Stimulated activated CD8-positive, alpha-beta memory T cell treated with anti-CD3 and anti-CD28 coated beads, Interleukin-4, amount 100 ng/mL, for 1 hour (primary cell): ENCODE measurements at places on chromosomes 12 and 14.

DNA sequence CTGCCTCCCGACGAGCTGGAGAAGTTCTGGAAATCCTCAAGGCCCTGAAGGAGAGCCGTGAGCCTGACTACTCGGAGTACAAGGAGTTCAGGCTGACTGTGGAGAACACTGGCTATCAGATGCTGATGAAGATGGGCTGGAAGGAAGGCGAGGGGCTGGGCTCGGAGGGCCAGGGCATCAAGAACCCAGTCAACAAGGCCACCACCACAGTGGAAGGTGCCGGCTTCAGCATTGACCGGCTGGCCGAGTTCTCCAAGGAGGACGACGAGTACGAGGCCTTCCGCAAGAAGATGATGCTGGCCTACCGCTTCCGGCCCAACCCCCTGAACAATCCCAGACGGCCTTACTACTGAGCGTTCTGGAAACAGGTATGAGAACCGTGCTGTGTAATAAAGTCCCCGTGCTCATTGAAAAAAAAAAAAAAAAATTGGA is 366.1 kb upstream of the ATXN7L3B start:
- DNase-seq: no peak

- DNase-seq: no peak
Observed at GRCh38 chr14:58607131-58607951, 30.4 kb upstream of the DACT1 start.

- no peak for DNase-seq
Observed at GRCh38 chr12:16789204-16789790, 183.3 kb upstream of the LMO3 start.

- DNase-seq: no peak
Observed at GRCh38 chr12:10395390-10395998, 5.7 kb upstream of the KLRK1 start.

- no peak for DNase-seq
Observed at GRCh38 chr12:27048822-27049752, 26.7 kb downstream of the MED21 start.

GRCh38 chr12:20174528-20175175 is 193.7 kb upstream of the PDE3A start:
- no peak for DNase-seq

DNA sequence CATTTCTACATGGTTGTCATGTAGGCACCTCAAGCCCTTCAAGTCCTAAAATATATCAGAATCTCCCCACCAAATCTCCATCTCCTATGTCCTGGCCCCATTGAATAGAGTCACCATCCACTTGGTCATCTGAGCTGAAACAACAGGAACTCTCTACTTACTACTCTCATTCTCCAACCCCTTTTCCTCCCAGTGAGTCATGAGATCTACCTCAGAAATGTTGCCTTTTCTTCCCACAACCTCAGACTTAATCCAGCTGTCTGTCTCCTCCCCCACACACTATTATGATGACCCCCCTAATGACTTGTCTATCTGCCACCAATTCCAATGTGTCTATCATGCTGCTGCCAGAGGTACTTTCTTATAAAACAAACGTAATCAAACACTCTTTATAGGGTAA is 72.3 kb upstream of the TMEM263 start:
- DNase-seq: no peak

DNA sequence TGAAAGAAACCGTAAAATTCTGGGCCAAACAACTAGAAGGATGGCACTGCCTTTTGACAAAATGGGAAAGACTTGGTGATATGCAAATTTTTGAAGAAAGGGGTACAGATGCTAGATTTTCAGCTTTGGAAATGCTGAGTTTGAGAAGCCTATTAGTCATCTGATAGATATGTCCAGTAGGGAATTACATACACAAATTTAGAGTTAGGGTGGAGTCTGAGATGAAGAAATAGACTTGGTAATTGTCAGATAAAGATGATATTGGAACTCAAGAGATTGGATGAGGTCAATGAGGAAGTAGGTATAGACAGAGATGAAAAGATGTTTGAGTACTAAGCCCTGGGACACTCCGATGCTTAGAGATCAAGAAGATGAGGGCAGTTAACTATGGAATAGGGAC is 153.1 kb downstream of the GARIN6 start:
- no peak for DNase-seq

GRCh38 chr14:71607056-71607455 is 325.2 kb upstream of the RGS6 start:
- DNase-seq: no peak

DNA sequence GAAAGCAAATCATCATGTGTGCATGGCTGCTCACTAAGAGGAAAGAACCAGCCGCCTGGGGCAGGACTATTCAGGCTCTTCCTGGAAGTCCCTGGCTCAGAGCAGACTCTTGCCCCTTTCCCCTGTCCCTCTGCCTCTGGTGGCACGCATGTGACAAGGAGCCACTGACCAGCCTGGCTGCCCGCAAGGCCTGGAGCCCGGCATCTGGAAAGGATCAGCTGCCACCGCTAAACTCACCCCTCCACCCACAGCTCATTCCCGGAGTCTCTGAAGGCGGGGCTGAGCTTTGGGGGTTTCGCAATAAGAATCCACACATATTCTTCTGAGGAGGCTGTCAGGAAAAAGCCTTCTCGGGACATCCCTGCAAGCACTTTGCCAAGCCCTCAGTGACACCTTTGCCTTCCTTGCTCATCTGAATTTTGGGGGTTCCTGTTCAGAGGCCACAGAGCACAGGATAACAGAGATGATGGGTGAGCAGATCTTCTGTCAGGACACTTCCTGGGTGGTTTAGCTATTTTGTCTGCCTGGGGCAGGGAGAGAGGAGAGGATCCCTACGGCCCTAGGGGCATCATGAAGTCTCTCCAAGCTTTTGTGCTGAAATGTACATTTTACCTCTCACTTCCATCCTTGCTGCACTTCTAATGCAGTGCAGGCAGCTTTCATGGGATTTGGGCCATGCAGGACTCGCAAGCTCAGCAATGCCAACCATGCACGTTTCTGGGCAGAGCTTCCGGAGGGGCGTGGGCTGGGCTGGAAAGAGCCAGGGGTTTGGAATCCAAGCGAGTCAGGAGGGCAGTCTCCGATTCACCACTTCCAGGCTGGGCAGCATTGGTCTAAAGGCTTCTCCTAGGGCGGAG is 124.8 kb upstream of the MAP1LC3B2 start:
- DNase-seq: no peak

GRCh38 chr12:69030321-69030720 is 97.3 kb upstream of the CPM start:
- no peak for DNase-seq

GRCh38 chr12:130752692-130753230 is 36.7 kb upstream of the RIMBP2 start:
- DNase-seq: no peak

- DNase-seq: no peak
Observed at GRCh38 chr12:119343130-119343529, 8.6 kb downstream of the CCDC60 start.

DNA sequence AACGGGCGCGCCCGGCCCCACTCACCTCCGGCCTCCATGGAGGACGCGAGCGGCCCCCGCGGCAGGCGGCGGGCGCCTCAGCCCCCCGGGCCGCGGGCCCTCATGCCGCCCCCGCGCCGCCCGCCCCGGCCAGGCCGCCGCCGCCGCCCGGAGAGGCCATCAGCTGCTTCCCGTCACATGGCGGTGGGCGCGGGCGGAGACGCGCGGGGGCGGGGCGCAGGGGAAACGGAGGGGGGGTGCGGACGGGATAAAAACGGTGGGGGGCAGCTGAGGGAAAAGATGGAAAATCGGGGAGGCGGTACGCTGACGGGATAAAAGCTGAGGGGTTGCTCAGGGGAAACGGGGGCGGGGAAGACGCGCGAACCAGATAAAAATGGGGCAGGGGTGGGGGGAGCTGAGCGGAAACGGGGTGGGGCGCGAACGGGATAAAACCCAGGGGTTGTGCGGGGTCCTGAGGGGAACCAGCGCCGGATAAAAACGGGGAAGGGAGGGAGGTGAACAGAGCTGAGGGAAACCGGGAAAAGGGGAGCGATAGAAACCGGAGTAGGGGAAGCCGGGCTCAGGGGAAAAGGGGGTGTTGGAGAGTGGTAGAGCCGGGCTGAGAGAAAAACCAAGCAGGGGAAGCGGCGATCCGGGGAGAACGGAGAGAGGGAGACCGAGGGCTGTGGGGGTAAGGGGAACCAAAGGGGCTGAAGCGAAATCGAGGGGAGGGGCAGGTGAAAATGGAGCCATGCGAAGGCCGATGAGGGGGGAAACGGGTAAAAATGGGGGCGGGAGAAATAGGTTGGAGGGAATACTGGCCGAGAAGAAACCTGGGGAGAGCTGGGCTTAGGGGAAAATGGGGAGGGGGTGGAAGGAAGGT is at the start of gene WSB2:
TSS of gene WSB2 (minus strand) at position 169 of the 862 bp plus-strand sequence. CDS start at position 38, 131 bp downstream.
- no peak for DNase-seq

GRCh38 chr12:75722714-75723200 is 211.3 kb upstream of the KRR1 start:
- no peak for DNase-seq

DNA sequence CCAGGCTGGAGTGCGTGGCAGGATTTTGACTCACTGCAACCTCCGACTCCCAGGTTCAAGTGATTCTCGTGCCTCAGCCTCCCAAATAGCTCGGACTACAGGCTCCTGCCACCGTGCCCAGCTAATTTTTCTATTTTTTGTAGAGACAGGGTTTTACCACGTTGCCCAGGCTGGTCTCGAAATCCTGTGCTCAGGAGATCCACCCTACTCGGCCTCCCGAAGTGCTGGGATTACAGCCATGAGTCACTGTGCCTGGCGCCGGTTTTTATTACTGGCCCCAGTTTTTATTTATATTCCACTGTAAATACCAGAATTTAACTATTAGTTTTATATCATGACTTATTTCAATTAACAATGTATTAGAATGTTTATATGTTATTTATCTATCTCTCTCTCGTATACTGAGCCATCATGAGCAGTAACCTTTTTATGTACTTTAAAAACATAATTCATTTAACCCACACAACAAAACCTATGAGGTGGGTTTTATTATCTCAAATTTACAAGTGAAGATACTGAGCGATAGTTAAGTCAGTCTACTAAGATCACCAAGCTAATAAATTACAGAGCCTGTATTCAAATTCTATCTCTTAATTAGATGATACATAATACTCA is 47.8 kb downstream of the HECTD1 start:
- DNase-seq: no peak

GRCh38 chr12:54593725-54594124 is 5.3 kb upstream of the PPP1R1A start:
- no peak for DNase-seq

DNA sequence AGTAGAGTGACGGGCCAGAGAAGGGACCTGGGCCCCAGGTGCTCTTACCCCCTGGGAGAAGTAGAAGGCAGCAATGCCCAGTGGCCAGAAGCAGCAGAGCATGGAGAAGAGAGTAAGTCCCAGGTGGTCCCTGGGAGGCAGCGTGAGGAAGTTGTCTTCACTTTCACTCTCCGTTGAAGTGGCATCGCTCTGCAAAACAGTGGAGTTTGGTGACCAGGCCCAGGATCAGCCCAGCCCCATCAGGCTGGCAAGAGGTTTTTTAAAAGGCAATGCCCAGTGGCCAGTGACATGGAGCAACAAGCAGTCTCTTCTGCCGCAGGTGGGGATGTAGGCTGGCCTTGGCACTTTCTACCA is 18.2 kb downstream of the SYNDIG1L start:
- DNase-seq: no peak

DNA sequence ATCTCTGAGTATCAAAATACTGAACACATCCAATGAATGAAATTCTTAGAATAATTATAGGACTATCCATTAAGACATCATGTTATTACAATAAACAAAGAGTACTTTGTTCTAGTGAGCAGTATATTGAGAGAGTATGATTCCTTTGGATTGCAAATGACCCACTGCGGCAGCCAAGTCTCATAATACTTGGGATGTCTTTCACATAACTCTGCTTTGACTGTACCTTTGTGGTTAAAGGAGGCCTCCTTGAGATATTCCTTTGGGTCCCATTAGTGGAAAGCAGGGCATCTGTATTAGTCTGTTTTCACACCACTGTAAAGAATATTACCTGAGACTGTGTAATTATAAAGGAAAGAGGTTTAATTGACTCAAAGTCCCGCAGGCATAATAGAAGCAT is 593.8 kb downstream of the TRHDE start:
- DNase-seq: no peak

GRCh38 chr14:104135904-104136471 is 2.4 kb upstream of the KIF26A start:
- DNase-seq: no peak

- DNase-seq: no peak
Observed at GRCh38 chr14:59739794-59740193, 130.8 kb downstream of the RTN1 start.

DNA sequence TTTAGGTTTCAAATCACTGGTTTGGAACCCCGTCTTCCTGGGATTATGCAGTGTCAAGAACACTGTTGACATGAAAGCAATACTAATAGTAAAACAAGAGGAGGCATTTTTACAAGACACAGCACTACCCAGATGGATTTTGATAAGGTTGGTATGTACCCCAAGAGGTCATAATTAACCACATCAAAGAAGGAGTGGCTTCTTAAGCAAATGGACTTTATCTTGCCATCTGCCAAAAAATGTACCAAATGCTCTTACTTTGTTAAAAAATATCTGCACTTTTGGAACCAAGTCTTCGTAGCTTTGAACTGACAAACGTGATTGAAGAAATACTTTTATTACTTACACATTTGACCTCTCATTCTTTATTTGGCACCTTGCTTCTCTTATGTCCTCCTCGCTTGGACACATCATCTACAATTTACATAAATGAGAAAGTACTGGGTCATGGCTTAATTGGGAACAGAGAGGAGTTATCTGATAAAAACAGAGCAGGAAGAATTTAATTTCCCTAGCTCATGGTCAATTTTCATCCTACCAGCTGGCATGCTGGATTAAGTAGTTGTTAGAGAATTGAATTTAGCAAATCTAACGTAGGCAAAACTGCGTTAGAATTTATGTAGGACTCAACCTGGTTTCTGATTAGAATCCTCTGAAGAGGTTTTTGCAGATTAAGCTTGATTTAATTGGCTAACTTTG is 54.5 kb upstream of the PRICKLE1 start:
- DNase-seq: no peak

DNA sequence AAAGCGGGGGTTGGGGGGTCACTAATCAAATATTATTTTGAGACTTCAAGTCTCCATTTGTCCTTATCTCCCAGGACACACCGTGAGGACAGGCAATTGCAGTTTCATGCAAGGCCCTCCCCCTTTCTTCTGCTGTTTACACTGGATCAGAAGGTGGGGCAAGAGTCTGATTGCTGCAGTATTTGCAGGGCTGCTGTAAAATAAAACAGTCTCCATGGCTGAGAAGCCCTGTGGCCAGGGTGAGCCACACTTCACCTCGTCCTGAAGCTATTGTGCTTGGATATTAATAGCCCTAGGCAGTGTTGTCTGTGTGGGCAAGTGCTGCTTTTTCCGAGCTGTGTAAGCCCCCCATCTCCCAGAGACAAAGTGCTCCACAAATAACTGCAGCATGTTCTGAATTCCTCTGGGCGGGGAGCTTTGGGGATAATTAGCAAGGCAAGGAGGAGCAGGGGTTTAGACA is 187.4 kb upstream of the NTF3 start:
- DNase-seq: no peak

DNA sequence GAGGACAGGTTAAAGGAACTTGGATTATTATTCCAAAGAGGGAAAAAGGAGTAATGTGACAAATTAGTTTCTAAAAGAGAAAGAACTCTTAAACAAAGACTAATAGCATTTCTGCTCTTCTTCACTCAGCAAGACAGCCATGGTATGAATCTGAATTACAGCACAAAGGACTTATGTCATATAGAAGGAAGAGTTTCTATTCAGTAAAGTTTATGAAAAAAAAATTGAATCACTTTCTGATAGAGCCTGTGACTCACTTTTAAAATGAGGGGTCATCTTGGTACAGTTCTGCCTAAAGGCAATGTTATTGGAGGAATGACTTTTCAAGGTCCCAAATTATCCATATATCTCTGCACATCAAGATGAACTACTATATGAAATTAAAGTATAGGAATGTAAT is 101.7 kb downstream of the DUSP6 start:
- no peak for DNase-seq

- DNase-seq: no peak
Observed at GRCh38 chr12:87827638-87828264, 201.4 kb downstream of the C12orf50 start.
